Keratinocyte (primary cell): ENCODE measurements at places on chromosomes 12 and 14. TPM values are rescaled to one million over a fixed set of nuclear protein-coding genes. Genes with fewer than 3 reads are reported as not detected.

GRCh38 chr12:77031745-77032144, 33.6 kb downstream of the E2F7 start:
- peak; percentile 52 for DNase-seq

DNA sequence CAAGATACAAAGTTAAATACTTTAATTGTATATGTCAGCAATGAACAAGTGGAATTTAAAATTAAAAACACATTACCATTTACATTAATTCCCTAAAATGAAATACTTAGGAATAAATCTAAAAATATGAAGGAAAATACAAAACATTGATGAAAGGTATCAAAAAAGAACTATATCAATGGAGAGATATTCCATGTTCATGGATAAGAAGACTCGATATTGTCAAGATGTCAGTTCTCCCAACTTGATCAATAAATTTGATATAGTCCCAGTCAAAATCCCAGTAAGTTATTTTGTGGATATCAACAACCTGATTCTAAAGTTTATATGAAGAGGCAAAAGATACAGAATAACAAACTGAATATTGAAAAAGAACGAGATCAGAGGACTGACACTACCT, 33.5 kb downstream of the GPR68 start:
- no peak for DNase-seq

GRCh38 chr12:53419756-53420155, 3.9 kb upstream of the AMHR2 start:
- DNase-seq = no peak

GRCh38 chr12:2805143-2805520, 7.3 kb upstream of the ITFG2 start:
- no peak for DNase-seq

DNA sequence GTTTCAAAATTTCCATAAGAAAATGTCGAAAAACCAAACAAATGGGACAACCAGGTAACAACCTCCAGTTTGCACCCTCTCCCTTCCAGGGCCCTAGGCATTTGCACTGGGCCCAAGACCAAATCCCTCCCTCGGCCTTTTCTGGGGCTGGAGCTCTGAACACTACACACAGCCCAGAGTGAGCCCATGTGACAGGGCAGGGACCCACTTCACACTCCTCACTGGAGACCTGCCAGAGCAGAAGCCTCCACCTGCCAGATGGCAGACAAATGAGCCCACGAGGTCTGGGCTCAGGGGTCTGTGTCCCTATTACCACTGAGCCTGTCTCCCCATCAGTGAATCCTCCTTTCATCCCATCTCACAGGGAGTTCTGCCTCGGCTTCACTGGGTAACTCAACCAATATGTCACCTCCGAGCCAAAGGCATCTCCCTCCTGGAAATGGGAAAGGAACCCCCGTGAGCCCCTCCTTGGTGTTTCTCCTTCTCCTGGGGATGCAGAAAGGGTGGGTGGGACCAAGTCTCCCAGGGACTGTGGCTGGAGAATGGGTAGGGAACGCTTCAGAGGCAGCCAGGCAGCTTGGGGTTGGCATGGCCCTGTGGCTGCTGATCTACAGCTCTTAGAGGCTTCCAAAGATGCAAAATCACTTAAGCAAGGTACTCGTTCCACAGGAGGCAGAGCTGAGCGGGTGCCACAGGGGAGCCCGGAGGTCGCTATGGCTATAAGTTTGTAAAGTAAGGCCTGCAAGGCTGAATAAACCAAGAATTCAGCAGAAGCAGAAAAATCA, 10.6 kb downstream of the VWF start:
- no peak for DNase-seq

DNA sequence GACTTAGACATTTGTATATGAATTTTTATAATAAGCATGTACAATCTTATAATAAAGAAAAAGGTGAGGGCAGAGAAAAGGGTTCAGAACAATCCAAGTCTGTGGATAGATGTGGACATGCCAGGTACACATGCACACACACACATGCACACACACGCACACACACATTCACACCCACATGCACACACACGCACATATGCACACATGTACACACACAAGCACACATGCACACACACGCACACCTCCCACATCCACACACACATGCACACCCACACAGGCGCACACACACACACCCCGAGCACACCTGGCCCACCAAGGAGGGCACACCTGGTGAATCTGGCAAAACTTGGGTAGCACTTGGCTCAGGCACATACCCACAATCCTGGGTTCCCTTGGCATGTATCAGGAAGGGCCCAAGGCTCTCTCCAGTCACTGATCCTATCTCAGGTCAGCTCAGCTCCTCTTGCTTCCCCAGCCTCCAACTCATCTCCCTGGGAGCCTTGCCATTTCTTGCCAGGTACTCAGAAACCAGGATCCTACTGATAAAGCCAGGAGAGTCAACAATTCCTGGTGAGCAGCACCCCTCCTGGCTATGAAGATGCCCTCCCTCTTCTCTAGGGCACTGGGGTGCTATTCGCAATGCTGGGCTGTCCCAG, 18.6 kb upstream of the TMEM106C start:
- no peak for DNase-seq

DNA sequence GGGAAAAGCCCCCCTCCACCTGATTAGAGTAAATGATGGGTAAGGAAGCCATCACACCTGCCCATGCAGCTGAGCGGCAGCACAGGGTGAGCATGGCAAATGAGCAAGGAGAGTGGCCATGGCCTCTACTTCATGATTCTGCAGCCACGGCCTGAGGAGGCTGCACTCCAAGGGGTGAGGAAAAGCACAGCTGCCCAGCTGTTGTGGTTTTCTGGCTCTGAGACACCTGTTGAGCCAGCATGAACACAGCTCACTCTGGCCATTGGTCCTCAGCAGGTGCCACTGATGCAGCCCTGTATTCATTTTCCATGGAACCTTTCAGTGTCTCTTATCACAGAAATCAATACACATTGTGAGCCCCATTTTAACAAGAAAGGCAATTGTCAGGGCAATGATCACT, 707.2 kb downstream of the AACS start:
- DNase-seq = no peak

- no peak for DNase-seq
These were observed 51.0 kb upstream of the BCL11B start for GRCh38 chr14:99322731-99323599.

- no peak for DNase-seq
These were observed 76.5 kb downstream of the FBXL14 start for GRCh38 chr12:1517734-1518525.

- no peak for DNase-seq
These were observed 6.5 kb downstream of the WNT5B start for GRCh38 chr12:1635301-1636095.

GRCh38 chr14:105445290-105445689, 25.7 kb downstream of the MTA1 start:
- no peak for DNase-seq

GRCh38 chr12:60251091-60251490, 655.3 kb downstream of the SLC16A7 start:
- DNase-seq = no peak

- no peak for DNase-seq
These were observed 14.0 kb upstream of the ANKLE2 start for GRCh38 chr12:132775502-132776229.

DNA sequence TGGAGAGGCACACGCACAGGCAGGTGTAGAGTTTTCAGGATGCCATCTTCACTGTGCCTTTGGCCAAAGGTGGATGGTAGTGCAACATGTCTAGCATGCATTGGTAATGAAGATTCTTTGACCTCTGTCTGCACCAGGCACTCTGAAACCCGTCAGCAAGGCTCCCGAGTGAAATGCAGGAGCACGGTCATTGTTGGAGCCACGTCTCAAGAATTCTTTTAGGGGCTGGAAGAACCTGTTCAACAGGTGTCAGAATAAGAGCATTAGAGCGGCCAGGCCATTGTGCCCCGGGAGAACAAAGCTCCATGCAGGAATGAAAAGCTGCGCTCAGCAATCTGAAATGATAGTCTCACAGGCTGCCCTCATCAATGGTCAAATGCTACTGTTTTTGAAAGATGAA, 40.2 kb upstream of the DICER1 start:
- DNase-seq = no peak

- no peak for DNase-seq
These were observed 493.5 kb downstream of the NAV3 start for GRCh38 chr12:78324234-78324633.

DNA sequence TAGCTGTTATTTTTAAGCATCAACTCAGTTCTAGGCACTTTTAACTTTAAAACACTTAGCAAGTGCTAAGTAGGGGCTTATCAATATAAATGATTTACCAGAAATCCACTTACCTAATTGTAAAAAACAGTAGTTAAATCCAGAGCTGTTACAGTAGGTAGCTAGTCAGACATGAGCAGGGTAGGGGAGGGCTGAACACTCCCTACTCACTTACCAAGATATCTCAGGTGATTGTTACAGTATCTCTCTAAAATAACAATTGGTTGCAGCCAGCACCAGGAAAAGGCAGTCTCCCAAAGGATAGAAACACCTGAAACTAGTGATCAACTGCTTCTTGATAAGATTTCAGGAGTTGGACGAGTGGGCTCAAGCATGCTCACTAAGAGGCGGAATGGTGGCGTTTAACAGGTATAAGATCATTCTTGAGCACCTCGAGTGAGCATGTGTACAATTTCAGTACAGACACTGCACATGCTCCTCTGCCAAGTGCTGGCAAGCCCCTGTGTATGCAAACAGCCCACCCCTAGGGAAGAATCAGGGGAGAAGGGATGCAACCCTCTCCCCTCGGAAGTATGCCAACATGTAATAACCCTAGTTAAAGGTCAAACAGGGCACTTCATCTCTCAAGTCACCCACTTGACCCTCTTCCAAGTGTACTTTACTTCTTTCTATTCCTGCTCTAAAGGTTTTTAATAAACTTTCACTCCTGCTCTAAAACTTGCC, 1113.6 kb upstream of the SEL1L start:
- DNase-seq = no peak

- no peak for DNase-seq
These were observed 6.5 kb downstream of the ZBTB1 start for GRCh38 chr14:64510825-64511671.

The KHNYN gene
- 20.4 to 26.0 TPM (median 25.6 TPM) in 3 replicates for polyA plus RNA-seq

The DUSP6 gene
- polyA plus RNA-seq = 205 to 251 TPM (median 221 TPM) in 3 replicates

The BLOC1S1 gene
- polyA plus RNA-seq = 53.1 to 68.2 TPM (median 62.5 TPM) in 3 replicates

The CAPZA3 gene
- polyA plus RNA-seq = 0.05 TPM in 2 of 3 replicates, not detected in the other

The P2RX7 gene
- polyA plus RNA-seq = 0.12 to 0.21 TPM (median 0.20 TPM) in 3 replicates

The LPAR5 gene
- 6.7 to 11.7 TPM (median 8.3 TPM) in 3 replicates for polyA plus RNA-seq

The BEGAIN gene
- 0.25 to 0.41 TPM (median 0.28 TPM) in 3 replicates for polyA plus RNA-seq

The PROX2 gene
- polyA plus RNA-seq = not detected in 3 replicates

The SLC7A7 gene
- 0.20 to 0.65 TPM (median 0.33 TPM) in 3 replicates for polyA plus RNA-seq

The RNF212B gene
- not detected in 3 replicates for polyA plus RNA-seq
